ACHN (cell line): ENCODE measurements at places on chromosomes 7 and 10.

- no peak for DNase-seq
These were observed 12.8 kb downstream of the SCRN1 start for GRCh38 chr7:29976673-29977415.

- DNase-seq: no peak
These were observed 6.9 kb downstream of the WASL start for GRCh38 chr7:123741940-123742339.

- no peak for DNase-seq
These were observed 15.6 kb downstream of the DPYSL4 start for GRCh38 chr10:132202070-132202970.

DNA sequence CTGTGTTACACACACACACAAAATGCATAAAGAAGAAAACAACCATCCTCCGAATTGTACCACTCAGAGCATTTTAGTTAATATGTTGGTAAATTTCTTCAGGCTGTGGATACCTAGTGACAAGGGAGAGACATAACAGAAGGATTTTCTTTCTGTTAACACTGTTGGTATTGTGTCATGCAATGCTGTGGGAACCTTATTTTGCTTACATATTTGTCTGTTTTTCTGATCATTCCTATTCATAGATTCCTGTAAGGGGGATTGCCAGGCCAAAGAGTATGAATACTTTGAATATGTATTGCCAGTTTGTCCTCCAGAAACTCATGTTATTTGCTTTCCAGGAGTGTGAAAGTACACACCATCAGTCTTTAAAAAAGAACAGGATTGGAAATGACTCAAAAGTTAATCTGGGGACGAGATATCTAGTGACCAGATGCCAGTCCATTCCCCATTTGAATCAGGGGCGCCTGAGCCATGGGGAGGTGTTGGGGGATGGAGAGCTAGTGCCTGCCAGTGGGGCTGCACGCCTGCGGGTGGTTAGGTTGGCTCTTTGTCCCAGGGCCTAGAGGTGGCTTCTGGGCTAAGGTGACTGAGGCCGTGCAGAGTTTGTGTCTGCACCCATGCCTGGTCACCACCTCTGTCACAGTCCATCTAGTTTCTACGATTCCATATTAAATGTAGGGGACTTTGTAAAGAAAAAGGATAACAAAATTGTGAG lies 142.0 kb downstream of the PTPN20 start:
- DNase-seq: no peak

DNA sequence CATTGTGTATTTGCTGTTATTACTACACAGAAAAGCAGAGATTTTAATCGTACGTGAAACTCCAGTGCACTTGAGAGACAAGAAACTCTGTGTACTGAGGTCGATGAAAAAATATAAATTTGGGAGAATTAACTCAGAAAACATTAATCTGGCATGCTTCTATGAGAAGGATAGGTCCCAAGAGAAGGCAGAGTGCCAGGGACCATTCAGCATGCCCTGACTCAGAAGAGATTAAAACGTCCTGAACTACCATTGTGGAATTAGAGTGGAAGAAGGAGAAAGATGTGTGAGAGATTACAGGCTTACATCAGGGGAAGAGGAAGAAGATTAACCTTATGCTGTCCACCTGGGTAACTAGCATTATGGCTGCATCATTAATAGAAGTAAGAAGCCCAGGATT lies 72.4 kb downstream of the REEP3 start:
- no peak for DNase-seq

DNA sequence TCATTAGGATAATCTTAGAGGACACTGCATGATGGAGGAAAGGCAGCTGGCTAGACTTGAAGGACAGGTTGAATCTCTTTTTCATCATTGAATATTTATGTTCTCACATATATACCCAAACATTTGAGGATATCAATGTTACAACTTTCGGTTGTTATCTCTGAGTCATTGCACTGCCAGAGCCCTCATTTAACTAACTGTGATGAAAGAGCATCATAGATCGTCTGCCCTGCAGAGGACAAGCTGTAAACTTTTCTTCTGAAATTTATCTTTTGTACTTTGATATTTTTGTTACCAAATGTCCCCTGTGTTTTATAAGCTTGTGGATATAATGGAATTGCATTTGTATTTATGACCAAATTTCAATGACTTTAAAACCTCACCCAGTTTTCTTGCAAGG lies 298.7 kb downstream of the PHF14 start:
- DNase-seq: no peak

GRCh38 chr7:72405418-72405817 lies 6.7 kb downstream of the CALN1 start:
- DNase-seq: no peak

GRCh38 chr10:71611131-71611530 lies 108.4 kb downstream of the C10orf105 start:
- no peak for DNase-seq

DNA sequence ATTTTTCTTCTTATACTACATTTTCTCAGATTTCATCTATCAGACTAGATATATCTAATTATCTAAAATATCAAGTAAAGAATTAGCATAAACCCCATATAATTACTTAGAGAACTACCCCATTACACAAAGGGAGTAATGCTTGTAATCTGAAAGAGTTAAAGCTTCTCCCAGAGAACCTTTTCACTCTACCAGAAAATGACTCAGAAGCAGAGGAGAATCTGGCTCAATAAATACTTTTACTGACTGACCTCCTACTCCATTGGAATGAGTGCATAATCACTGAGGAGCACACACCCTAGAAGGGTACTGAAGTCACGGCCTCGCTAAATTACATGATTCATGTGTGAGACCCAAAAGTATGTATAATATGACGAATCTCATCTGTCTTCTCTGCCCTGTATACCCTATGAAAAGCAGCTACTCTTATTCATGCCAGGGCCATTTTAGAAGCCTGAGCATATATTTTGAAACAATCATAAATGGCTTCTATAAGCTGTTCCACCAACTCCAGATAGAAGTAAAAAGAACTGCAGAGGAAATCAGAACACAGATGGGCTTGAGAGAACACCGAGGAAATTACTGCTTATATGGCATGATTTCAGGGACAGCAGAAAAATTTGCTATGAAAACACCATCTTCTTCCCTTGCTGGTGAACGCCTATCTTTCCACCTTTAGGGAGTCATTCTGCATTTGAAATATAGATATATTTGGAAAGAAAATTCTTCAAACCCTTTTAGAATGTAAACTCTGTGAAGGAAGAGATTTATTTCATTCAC lies 32.7 kb downstream of the DNMBP start:
- peak; percentile 93 for DNase-seq

DNA sequence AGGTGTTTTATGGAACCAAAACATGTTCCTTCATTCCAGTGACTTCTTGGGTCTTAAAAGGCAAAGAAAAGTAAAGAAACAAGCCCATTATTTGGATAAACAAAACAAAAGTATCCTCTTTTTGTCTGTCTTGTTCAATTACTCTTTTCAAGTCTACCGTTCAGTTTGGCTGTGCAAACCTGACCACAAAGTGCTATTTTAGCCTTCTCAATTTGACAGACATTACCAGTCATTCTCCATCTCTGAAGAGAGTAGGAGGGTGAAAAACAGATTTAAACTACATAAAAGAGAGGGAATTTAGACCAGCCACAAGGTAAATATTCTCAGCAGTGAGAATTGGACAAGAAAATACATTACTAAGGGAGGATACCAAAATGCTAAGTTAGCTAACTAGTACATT lies 145.2 kb downstream of the GRM3 start:
- no peak for DNase-seq

DNA sequence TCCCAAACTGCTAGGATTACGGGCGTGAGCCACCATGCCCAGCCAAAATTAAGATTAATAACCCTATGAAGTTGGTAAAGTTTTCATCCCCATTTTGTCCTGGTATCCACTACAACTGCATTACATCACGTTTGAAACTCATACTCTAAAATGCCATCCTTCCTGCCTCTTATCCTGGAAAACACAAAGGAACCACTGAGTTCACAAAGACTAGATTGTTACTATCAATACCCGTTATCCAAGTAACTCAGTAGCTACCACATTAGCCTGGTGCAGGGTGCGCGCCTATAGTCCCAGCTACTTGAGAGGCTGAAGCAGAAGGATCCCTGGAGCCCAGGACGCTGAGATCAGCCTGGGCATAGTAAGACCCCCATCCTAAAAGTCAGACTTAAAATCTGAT lies 63.5 kb upstream of the ANAPC16 start:
- no peak for DNase-seq

- DNase-seq: no peak
These were observed 2.8 kb upstream of the ELN start for GRCh38 chr7:74025146-74025545.

DNA sequence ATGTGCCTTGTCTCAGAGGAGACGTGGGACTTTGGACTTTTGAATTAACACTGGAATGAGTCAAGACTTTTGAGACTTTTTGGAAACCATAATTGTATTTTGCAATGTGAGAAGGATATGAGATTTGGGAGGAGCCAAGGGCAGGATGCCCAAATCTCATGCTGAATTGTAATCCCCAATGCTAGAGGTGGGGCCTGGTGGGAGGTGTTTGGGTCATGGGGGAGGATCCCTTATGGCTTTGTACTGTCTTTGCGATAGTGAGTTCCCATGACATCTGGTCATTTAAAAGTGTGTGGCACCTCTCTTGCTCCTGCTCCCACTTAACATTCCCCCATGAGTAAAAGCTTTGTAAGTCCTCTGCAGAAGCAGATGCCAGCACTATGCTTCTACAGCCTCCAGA lies 39.2 kb downstream of the DNAJC9 start:
- no peak for DNase-seq

DNA sequence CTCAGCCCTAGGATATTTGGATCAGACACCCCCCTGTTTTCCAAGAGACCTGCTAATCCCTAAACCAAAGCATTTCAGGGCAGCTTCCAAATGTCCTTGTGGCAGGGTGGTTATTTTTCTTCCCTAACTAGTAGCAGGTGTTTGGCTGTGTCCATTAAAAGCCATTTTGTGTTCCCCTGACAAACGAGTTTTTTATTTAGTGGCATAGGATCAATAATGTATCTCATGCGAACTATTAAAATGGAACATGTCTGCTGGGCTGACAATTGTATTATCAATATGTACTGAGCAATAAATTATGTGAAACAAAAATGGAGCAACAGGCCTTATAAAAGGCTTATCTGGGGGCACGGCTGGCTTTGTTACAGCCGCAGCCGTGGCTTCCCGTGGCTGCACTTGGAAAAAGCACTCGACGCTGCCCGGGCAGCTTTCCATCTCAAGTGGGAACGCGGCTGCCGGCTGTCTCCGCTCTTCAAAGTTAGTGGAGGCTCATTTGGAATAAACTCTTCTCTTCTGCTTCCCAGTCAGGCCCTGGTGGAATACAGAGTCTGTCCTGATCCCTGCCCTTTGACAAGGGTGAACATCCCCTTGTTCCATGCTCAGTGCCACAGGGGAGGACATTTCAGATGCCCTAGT lies 554.3 kb downstream of the TYW1 start:
- no peak for DNase-seq

GRCh38 chr10:14087566-14087965 lies 243.2 kb downstream of the FRMD4A start:
- no peak for DNase-seq

DNA sequence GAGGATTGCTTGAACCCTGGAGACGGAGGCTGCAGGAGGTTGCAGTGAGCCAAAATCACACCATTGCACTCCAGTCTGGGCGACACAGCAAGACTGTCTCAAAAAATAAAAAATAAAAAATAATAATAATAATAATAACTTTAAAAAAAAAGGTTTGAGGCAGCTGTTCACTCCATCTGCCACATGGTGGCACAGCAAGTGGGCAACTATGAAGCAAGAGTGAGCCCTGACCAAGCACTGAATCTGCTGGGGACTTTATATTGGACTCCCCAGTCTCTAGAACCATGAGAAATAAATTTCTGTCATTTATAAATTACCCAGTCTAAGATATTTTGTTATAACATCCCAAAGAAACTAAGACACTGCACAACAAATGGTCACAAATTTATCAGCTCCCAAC lies 14.6 kb upstream of the BRI3 start:
- DNase-seq: peak; percentile 45

DNA sequence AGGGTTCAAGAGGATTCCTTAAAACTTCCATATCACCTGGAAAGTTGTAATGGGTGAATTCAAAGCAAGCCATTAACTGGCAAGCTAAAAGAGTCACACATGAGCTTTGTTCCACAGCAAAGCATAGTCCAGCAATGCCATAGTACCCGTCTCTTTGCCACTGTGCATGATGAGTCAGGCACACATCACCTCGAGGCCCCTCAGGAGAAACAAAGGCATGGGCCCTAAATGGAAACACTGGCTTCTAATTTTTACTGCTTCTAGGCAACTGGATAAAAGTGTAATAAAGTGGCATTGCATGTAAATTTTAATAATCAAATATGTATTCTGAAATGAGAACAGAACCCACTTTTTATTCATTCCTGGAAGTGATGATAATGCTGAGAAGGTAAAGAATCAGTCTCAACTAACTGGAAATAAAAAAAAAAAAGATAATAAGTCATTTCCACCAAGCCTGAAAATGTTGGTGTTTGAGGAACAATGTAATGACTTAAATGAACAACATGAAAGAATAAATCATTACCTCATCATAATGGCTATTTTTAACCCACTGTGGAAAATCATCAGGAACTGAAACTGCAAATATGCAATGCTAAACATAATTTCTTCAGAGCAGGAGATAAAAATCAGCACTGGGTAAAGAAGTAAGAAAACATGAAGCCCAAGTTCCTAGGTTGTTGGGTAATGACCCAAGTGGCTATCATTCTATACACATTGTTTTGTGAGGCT lies 104.9 kb downstream of the CDK6 start:
- DNase-seq: no peak

GRCh38 chr7:41029072-41029499 lies 673.8 kb downstream of the INHBA start:
- DNase-seq: peak; percentile 94

GRCh38 chr7:322708-323111 lies 32.7 kb downstream of the FOXL3 start:
- DNase-seq: no peak

- no peak for DNase-seq
These were observed 4.8 kb downstream of the PRRT4 start for GRCh38 chr7:128356546-128357216.

GRCh38 chr7:147298611-147299043 lies 1182.0 kb downstream of the CNTNAP2 start:
- DNase-seq: no peak

DNA sequence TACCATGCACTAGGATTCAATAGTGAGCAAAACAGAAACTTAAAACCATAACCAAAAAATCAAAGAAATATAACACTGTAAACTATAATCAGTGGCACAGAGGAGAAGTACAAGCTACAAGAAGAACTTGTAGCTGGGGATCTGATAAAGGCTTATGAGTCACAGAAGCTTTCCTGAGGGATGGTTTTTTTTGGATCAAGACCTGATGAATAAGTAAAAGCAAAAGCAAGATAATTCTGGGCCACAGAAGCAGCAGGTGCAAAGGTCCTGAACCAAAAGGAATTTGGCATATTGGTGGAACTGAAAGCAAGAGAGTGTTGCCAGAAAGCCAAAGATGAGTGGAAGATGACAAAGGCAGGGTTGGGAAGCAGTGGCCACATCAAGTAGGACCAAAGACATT lies 37.4 kb upstream of the BET1 start:
- DNase-seq: no peak

- DNase-seq: no peak
These were observed 492.4 kb upstream of the SORCS1 start for GRCh38 chr10:107656932-107657331.
